A673 (cell line): ENCODE measurements at places on chromosomes 7 and 10. TPM values are rescaled to one million over a fixed set of nuclear protein-coding genes. Genes with fewer than 3 reads are reported as not detected.

DNA sequence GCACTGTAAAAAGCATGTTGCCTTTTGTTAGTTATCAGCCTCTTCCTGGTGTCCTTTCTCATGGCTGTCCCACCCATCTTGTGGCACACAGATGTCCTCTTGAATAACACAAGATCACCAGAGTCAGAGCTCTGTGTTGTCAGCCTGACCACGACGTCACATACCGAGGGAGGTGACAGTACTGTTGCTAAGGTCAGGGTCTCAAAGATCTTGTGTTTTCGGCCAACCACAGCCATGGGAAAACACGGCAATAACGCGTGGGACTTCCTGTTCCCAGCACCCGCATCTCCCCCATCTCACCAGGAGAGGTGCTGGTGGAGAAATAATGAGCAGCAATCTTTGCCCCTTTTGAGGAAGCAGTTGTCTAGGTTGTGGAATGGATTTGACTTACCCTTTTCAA lies 40.4 kb downstream of the NPVF start:
- H3K27me3 ChIP-seq = no peaks in the 10 kb centered on the region
- no peaks in the 10 kb centered on the region for H3K36me3 ChIP-seq
- no peak overlapping the region for H3K27ac ChIP-seq
- H3K4me1 ChIP-seq = no peaks in the 10 kb centered on the region
- H3K4me3 ChIP-seq = no peak overlapping the region

DNA sequence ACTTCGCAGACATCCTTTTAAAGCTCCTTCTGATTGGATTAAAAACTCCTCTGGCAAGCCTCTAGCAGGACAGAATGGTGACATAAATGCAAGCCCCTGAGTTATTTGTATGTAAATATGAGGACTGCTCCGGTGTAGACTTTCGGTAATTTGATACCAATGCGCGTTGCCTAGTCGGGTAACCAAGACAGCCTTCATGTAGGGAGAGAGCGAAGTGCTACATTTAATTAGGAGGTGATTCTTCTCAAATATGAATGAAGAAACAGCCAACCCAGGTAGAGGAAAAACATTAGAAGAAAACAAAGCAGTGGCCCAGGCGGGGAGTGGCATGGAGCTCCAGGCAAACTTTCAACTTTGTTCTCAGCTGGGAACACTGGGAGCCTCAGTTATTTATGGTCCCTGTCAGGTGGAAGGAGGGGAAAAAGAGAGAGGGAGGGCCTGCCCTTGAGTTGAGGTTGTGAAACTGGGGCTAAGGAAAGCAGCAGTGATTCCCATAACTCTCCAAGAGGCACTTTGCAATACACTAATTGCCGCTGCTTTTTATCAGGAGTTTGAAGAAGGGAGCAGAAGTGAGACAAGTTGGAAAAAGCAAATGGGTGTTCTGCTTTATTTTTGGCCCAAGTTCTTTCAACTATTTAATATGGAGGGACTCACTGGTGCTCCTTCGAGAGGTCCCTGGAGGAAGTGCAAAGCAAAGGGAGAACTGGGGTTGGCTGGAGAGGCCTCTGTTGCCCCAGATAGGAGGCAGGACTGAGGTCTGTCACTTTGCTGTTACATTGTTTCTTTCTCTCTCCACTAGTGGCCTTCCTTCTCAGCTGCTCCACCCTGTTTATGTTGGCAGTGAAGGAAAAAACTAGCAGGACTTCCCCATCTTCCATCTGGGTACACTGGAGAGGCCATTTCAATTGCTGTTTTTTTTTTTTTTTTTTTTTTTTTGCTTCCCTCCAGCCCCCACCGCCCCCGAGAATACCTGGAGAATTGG lies 234.6 kb upstream of the CCDC6 start:
- DNase-seq = peak; percentile 71
- no peaks in the 10 kb centered on the region for H3K27me3 ChIP-seq
- H3K4me1 ChIP-seq = peaks cover 12% of the 10 kb centered on the region
- H3K36me3 ChIP-seq = no peaks in the 10 kb centered on the region
- H3K4me3 ChIP-seq = peak overlapping the region; percentile 29

DNA sequence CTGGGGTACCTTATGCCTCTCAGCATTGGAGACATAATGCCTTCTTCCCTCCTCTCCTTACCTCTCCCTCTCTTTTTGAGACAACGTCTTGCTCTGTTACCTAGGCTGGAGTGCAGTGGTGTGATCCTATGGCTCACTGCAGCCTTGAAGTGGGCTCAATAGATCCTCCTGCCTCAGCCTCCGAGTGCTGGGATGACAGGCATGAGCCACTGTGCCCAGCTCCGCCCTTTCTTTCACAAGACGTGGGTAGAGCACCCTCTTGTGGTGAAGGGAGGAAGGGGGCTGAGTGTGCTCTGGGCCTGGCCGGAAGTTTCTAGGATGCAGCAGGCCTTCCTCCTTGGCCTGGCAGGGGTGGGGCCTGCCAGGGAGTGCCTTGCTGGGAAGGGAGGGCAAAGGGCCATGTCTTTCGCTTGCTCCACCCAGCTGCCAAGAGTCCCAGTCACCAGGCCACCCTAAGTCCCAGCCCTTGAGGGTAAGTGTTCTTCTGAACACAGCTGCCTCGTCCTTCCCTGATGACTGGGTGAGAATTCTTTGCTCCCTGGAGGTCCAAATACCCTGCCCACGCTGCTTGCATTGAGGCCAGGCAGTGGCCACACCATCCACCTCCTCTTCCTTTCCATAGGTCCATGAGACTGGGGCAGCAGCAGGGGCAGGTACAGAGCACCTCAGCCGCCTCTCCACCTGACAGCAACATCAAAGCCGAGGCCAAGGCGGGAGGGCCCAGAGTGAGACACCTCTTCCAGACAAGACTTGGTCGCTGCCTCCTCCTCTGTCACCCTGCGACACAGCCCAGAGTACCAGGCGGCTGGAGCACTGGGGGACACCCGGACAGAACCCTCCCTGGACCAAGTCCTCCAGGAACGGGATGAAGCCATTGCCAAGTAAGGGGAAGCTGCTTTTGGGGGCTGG lies 3.7 kb downstream of the ABHD11 start:
- H3K27me3 ChIP-seq = no peaks in the 10 kb centered on the region
- DNase-seq = peak; percentile 93
- peaks cover 13% of the 10 kb centered on the region for H3K36me3 ChIP-seq
- H3K27ac ChIP-seq = no peak overlapping the region
- no peak overlapping the region for H3K4me3 ChIP-seq

DNA sequence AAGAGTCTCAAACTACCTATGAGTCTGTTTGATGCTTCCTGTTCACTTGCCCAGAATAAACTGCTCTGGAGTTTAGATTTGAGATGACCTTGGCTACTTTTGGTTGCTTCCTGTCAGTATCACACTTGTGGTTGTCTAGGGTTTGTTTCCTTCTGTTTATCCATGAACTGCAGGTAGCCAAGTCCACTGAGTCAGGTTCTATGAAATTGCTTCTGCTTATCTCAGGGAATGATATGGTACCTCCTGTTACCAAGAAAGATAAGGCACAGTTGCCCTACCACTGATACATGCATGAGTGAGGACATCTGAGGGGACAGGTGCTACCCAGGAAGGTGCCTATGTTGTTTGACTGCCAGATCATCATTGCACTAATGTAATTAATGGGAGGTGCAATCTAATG lies 15.8 kb upstream of the EEPD1 start:
- no peak overlapping the region for H3K27ac ChIP-seq
- no peaks in the 10 kb centered on the region for H3K36me3 ChIP-seq
- H3K4me1 ChIP-seq = no peaks in the 10 kb centered on the region
- no peak overlapping the region for H3K4me3 ChIP-seq
- DNase-seq = no peak

GRCh38 chr10:69662173-69662877 lies 32.3 kb downstream of the FAM241B start:
- H3K27me3 ChIP-seq = peaks cover 14% of the 10 kb centered on the region
- no peaks in the 10 kb centered on the region for H3K4me1 ChIP-seq
- no peak for DNase-seq
- H3K27ac ChIP-seq = no peak overlapping the region

LOXL4 gene
- 0.11 TPM in 1 of 2 replicates, not detected in the other for total RNA-seq

DNA sequence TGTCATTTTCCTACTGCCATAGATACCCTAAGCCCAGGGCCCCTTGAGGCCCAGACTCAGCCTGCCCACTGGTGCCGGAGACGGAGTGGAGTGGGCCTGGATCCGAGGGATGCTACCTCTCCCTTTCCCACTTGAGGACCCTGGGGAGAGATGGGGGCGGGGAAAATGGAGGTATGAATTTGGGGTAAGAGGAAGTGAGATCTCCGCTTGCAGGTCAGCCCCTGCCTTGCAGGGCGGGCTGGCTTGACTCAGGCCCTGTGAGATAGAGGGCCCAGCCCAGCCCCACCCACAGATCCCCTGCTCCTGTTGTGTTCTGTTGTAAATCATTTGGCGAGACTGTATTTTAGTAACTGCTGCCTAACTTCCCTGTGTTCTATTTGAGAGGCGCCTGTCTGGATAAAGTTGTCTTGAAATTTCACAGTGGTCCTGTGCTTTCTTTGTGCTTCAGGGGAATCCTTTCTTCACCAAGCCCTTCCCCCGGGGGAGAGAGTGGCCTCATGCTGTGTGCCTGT lies 13.2 kb downstream of the YKT6 start:
- H3K36me3 ChIP-seq = peaks cover 20% of the 10 kb centered on the region
- peak overlapping the region; percentile 25 for H3K27ac ChIP-seq
- H3K4me1 ChIP-seq = peaks cover 7% of the 10 kb centered on the region
- no peak for DNase-seq
- no peaks in the 10 kb centered on the region for H3K27me3 ChIP-seq
- H3K4me3 ChIP-seq = no peak overlapping the region

CYP3A5 gene
- total RNA-seq = 9.1 and 9.9 TPM in 2 replicates

GRCh38 chr10:132141526-132142395 lies 45.0 kb upstream of the DPYSL4 start:
- H3K27ac ChIP-seq = no peak overlapping the region
- DNase-seq = no peak
- H3K4me1 ChIP-seq = no peaks in the 10 kb centered on the region
- no peaks in the 10 kb centered on the region for H3K27me3 ChIP-seq
- H3K4me3 ChIP-seq = no peak overlapping the region

GRCh38 chr7:141696348-141696747 lies 5.6 kb downstream of the DENND11 start:
- DNase-seq = no peak
- H3K27me3 ChIP-seq = no peaks in the 10 kb centered on the region
- H3K27ac ChIP-seq = no peak overlapping the region
- no peaks in the 10 kb centered on the region for H3K4me1 ChIP-seq

PRKAR2B gene
- 4.8 and 4.9 TPM in 2 replicates for total RNA-seq

DNA sequence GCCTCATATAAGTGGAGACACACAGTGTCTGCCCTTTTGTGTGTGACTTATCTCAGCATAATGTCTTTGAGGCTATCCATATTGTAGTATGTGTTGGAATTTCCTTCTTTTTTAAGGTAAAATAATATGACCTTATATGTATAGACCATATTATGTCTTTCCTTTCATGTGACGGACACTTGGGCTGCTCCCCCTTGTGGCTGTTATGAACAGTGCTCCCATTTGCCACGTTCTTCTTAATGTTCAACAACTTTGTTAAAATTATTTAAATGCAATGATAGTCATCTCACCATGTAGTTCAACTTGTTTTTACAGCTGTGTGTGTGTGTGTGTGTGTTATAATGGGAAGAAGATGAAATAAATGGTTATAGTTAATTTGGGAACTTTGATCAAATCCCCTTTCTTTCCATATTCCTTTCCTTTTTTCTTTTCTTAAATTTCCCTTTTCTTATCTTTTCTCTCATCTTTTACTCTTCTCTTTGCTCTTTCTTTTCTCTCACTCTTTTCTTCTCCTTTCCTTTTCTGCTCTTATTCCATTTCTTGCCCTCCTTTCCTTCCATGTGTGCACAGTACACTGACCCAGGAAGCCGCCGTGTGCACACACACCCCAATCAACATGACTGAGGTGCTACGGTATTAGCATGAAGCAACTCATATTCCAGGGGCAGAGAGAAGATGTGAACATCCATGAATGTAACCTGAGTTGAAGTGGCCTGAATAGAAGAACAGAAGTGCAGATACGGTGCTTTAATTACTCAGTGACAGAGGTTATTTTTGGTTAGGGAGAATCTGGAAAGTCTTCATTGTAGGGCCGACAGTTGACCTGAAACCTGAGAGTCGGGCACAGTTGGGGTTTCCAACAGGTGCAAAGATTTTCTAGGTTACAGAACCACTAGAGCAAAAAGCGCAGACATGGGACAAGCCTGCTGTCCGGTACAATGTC lies 596.6 kb downstream of the SDK1 start:
- no peak overlapping the region for H3K4me3 ChIP-seq
- H3K4me1 ChIP-seq = no peaks in the 10 kb centered on the region
- peak; percentile 58 for DNase-seq
- H3K36me3 ChIP-seq = no peaks in the 10 kb centered on the region
- H3K27me3 ChIP-seq = no peaks in the 10 kb centered on the region
- no peak overlapping the region for H3K27ac ChIP-seq

SLIT1 gene
- total RNA-seq = 0.43 and 0.66 TPM in 2 replicates

GRCh38 chr7:4602905-4603842 lies 78.9 kb upstream of the FOXK1 start:
- no peaks in the 10 kb centered on the region for H3K27me3 ChIP-seq
- DNase-seq = no peak
- no peaks in the 10 kb centered on the region for H3K4me1 ChIP-seq
- no peak overlapping the region for H3K27ac ChIP-seq
- H3K4me3 ChIP-seq = no peak overlapping the region

PHKG1 gene
- total RNA-seq = 2.0 and 2.3 TPM in 2 replicates

DNA sequence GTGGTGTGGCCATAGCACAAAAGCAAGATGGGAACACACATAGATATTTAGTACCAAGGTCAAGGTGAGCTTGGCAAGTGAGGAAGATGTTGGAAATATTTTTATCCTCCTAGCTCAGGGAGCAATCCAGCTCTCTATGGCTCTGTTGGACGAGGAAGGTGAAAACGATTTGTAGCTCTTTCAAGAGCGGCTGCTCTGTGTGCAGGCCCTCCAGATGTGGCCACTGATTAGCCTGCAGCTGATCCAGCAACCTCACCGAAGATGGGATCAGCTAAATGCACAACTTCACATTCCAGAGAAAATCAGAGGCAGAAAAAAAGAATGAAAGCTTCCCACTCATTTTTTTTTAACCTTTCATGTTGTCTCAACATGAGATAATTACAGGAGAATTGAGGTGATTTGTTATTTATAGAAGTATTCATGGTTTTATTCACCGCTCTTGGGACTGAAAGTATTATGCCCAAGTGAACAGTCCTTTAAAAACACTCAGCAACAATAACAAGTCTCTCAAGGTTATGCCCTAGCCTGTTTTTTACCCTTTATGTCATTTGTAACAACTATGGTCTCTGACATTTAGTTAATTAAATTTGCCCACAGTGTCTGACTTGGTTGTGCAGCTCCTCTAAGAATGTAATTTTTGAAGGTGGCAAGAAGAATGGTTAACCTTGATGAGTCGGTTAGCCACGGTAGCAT lies 213.6 kb upstream of the ADARB2 start:
- H3K27me3 ChIP-seq = peaks cover 30% of the 10 kb centered on the region
- H3K4me3 ChIP-seq = no peak overlapping the region
- H3K27ac ChIP-seq = no peak overlapping the region
- H3K4me1 ChIP-seq = no peaks in the 10 kb centered on the region
- no peaks in the 10 kb centered on the region for H3K36me3 ChIP-seq

DNA sequence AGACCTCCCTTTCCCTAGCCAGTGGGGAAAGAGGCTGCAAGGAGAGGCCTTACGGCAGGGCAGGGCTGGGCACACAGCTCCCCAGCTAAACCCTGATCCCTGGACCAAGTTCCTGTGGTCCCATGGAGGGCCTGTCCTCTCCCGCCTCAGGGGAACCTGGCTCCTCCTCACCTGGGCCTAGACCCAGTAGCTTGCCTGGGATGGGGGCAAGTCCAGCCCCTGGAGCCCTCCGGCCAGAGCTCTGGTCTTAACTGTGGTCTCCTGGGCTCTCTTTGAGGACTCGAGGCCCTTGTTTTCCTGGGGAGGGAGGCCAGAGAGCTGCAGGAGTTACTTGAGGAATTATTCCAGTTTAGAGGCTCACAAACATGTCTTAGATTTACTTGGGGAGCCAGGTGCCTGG lies 1.5 kb downstream of the ZP3 start:
- no peaks in the 10 kb centered on the region for H3K27me3 ChIP-seq
- no peak overlapping the region for H3K27ac ChIP-seq
- H3K36me3 ChIP-seq = no peaks in the 10 kb centered on the region
- peaks cover 4% of the 10 kb centered on the region for H3K4me1 ChIP-seq
- no peak overlapping the region for H3K4me3 ChIP-seq

WEE2 gene
- 0.09 TPM in 1 of 2 replicates, not detected in the other for total RNA-seq
